ENCODE measurements at places on chromosomes 7 and 10.

DNA sequence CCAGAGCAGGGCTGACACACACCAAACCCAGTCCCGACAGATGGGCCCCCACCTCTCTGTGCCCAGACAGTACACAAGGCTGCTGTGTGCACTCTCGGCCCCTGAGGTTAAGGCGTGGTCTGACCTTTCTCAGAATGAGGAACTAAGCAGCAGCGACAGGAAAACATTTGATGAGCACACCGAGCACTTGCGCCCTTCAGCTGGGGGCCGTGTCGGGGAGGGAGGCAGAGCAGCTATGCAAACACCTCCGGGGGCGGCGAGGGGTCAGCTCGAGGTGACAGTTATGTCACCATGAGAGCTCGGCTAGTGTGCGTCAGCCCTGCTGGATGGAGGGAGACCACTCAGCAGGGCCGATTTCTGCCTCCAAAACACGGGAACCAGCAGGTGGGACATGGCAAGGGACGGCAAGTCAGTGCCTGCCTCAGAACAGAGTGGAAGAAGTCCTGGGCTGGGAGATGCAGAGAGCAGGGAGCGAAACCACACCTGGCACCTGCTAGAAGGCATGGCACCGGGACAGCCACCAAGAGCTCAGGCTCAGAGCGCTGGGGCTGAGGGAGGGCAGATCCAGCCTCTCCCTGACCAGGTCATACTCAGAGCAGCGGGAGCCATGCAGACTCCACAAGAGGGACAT lies 57.4 kb downstream of the CHST15 start:
- DNase-seq: peak; percentile 83

DNA sequence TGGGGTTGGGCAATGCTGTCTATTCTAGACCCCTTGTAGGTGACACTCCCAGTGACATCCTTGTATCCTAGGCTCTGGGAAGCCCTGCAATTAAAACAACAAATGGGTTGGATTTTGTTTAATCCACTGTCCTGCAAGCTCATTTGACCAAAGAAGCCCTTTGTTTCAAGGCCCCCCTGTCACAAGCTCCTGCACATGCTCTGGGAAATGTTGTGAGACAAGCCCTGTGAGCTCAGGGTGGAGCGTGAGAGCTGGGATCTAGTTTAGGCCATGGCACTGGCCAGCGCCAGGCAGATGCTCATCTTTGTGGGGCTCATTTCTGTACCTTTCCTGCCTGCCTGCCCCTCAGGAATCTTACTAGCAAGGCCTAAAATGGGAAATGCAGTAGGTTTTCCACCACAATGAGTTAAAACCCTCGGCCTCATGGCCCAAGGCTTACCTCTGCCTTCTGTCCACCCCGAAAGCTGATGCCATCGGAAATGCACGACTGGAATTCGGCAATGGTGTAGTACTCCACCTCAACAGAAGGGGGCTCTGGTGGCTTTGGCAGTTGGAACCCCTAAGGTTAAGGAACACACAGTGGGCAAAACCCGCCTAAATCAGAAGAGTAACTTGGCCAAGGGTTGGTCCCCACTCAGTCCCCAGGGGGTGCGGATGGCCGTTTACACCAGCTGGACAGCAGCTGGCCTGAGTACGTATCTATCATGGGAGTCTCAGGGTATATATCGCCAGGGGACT lies 112.0 kb downstream of the NEURL1 start:
- peak; percentile 66 for DNase-seq

GRCh38 chr7:94265456-94265855 lies 129.2 kb upstream of the COL1A2 start:
- DNase-seq: no peak

- DNase-seq: no peak
Observed at GRCh38 chr10:119807960-119808697, 64.5 kb downstream of the MCMBP start.

DNA sequence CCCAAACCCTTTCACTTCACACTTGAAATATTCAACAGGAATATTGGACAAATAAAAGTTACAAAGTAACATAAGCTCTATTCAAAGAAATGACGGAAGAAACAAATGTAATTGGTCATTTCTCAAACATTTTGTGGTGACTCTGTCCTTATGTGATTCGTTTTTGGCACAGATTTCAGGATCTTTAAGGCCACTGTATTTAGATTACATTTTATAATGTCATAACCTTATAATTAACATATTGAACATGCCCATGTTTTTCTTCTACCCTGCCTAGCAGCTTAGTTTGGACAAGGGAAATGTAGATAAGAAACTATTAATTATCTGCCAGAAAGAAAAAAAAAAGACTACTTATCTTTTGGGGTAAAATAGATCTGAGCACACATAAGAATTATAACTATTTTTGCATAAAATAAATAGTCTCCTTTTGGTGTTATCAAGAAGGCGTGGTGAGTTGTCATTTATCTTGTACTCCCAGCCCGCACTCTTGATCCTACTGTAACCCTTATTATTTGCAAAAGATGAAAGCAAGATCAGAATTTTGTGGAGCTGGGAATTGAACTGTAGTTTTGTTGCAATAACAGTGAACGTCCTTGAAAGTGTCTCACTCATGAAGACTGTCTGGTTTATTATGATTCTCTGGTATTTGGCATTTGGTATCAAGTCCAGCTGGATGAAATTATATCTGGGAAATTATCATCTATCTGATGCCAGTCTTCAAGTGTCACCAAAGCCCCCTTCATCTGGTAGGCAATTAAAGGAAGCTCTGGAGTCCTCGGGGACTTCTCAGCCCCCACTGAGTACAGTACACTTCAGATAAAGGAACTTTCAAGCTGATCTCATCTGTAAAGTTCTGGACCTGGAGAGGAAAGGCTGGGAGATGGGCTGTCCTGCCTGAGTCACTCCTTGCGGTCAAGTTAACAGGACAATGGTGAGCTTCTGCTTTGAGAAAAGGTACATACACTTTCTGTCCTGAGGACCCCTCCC lies 175.7 kb upstream of the INHBA start:
- DNase-seq: peak; percentile 37

Measured in suppressor macrophage treated with lipopolysaccharide for 1 hour (primary cell).